ENCODE measurements at places on chromosomes 6 and 20.

DNA sequence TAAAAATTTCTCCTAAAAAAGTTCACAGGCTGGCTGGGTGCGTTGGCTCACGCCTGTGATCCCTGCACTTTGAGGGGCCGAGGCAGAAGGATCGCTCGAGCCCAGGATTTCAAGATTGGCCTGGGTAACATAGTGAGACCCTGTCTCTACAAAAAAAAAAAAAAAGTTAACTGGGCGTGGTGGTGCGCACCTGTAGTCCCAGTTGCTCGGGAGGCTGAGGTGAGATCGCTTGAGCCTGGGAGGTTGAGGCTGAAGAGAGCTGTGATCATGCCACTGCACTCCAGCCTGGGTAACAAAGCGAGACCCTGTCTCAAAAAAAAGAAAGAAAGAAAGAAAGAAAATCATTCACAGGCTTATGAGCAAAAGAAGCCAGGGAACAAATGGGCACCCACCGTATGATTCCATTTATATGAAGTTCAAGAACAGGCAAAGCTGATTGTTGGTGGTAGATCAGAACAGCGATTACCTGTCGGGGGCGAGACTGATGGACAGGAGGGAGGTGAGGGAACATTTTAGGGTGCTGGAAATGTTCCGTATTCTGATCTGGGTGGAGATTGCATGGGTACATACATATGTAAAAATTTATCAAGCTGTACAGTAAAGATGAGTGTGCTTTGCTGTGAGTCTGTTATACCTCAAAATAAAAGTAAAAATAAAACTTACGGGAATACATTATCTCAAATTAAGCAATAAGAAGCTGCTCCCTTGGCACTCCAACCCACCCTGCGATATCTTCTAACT is 77.1 kb downstream of the FGD2 start:
- no peak for DNase-seq

DNA sequence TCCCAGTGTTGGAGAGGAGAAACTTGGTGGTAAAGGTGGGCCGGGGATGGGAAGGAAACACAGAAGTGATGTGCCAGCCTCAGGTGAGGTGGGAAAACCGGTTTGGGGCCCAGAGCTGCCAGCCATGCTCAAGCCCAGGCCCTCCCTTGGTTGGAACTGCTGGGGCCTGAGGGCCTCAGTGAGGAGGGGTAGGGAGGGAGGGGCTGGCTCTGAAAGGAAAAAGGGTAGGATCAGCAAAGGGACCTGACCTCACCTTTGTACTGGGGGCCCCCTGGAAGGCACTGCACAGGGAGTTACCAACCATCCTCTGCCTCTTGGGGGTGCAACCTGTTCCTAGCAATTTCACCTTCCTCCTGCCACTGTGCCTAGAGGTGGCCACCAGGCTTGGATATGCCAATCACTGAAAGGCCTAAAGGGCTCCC is 1.8 kb upstream of the SPEF1 start:
- DNase-seq: no peak

GRCh38 chr6:142374965-142375733 is 73.3 kb downstream of the ADGRG6 start:
- no peak for DNase-seq

GRCh38 chr6:61977947-61978346 is 308.1 kb downstream of the KHDRBS2 start:
- no peak for DNase-seq

- no peak for DNase-seq
Observed at GRCh38 chr20:52060794-52061714, 130.5 kb downstream of the ZFP64 start.

GRCh38 chr20:53253668-53254067 is 281.5 kb downstream of the TSHZ2 start:
- DNase-seq: no peak

DNA sequence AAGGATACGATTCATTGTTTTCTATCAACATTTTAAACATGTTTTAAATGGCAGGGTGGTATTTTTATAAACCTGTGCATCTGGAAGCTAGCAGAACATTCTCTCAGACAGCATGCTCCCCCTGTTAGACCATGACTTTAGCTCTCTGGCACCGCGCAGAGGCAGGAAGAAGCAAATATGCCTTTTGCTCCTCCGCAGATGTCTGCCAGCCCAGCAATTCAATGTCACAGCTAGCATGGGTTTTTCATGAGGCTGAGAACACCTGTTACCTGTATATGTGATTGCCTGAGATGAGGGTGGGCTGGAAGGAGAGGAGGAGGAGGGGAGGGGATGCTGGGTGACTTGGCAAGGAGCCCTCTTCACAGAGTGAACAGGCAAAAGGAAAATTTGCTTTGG is 6.7 kb downstream of the MTCH1 start:
- DNase-seq: no peak

- no peak for DNase-seq
Observed at GRCh38 chr6:11143394-11144371, 32.2 kb upstream of the ERVFRD-1 start.

DNA sequence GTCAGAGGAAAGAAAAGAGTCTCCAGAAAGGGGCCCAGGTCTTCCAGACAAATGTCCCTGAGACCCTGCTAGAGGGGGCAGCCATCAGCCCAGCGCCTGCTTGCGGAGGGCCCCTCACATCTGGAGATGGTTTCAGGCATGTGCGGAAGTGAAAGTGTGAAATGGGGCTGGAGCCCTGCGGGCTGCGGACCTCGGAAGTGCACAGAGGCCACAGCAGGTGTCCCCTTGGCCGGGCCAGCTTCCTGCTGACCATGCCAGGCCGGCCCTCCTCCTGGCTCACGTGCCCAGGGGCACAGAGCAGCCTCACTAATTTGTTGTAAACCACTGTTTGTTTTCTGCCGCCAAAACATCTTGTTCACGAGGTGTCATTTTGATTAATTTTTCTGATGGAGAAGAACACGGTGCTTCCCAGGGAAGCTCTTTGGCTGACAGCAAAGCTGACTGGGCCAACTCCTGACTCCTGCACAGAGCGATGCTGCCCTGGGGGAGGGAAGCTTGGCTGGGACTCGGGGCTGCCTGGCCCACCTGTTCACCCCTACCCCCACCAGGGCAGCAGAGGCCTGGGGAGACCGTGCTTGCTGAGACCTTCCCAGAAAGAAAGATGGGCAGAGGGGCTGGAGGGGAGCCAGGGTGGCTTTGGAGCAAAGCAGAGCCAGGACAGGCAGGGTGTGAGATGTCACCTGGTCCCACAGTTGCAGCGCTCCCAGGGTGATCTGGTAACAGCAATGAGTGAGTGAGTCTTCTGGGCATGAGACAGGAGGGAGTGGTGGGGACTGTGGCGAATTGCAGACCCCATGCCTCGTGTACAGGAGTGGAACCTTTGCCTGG is 54.2 kb downstream of the BCAS4 start:
- DNase-seq: no peak

GRCh38 chr20:1952737-1953530 is 40.9 kb downstream of the PDYN start:
- DNase-seq: peak; percentile 55

DNA sequence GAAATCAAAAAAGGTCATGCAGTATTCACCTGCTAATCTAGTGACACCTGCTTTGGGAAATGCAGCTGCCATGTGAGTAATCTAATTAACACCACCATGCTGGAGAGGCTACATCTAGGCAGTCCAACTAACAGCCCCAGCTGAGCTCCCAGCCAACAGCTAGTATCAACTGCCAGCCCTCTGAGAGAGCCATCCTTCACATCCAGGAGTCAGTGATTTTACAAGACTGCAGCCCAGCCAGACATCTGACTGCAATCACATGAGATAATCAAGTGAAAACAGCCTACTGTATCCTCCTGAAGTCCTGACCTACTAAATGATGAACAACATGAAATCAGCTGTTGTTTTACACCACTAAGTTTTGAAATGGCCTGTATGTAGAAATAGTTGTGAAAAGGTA is 298.4 kb downstream of the TRDN start:
- DNase-seq: peak; percentile 41

Data from DMS153 (cell line).